RPMI7951 (cell line): ENCODE measurements at places on chromosomes 2 and 18. TPM values are rescaled to one million over a fixed set of nuclear protein-coding genes. Genes with fewer than 3 reads are reported as not detected.

DNA sequence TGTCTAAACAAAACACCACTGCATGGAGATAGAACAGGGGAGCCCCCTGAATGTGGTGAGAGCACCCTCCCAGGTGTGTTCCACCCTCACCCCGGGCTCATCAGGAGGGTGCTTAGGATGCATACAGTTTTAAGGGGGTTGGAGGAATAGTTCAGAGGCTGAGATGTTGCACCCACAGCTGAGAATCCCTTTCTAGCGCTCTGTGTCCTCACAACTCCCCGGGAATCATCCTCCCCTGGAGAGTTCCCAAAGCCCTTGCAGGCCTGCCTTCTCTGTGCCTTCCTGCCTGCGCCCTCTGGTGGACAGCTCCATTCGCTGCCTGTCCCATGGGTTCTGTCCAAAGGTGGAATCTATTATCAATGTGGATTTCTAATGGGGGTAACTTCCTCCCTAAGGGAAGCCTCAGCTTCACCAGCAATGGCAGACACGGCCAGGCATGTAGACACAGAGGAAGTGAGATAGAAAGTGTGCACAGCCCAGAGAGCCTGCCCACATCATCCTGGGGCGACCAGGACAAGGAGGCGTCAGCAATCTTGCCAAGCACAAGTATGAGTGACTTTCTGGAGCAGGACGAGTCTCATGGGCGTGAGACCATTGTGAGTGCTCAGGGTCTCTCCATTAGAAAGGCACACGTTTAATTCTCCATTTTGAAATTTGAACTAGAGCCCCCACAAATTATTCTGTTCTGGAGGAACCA, 1.2 kb upstream of the UGT1A5 start:
- peak; percentile 79 for DNase-seq

DNA sequence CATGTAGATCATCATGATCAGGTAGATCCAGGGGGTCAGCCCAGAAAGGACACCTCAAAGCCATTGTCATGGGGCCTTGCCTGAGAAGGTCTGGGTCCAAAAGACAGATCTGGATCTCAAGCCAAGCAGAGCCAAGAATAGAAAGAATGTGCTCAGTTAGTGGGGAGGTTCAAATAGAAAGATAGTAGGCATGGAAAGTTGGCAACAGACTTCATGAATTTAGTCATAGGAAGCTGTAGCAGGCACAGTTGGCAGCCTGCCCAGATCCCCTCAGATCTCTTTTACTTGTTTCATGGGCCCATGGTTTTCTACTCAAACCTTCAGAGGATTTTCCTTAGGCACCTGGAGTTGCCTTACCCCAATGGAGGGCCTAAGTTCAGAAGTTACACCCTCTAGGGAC, 767.0 kb downstream of the SLC4A3 start:
- DNase-seq = peak; percentile 84

DNA sequence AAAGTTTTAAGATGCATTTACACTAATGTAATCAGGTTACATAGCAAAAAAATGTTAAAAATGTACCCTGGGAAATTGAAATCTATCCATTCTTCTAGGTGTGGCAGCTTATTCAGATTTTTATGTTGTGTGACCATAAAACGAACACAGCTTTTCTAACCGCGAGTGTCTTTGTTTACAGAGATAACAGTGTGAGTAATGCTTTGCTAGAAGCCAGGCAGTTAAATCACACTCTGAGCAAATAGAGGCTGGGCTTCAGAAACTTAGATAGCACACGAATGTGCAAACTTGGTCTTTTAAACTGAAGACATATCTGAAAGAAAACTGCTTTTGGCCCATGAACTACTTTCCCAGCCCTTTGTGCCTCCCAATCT, 116.1 kb downstream of the SPTBN1 start:
- peak; percentile 87 for DNase-seq

DNA sequence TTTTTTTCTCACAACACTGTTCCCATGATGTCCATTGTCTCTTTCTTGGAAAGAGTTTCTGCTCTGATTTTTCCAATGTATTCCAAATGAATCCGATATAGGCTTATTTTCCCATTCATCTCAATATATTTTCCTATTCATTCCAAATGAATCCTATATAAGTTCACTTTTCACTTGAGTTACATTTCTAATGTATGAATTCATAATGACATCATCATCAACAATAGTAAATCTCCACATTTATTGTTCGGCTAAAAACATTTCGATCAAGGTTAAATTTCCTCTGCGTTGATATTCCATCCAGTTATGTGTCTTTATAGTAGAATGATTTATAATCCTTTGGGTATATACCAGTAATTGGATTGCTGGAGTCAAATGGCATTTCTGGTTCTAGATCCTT, 76.7 kb upstream of the SLC8A1 start:
- DNase-seq = no peak

The OTOS gene
- 1.7 TPM in 1 of 2 replicates, not detected in the other for total RNA-seq
